ENCODE measurements at places on chromosomes 13 and 19. TPM values are rescaled to one million over a fixed set of nuclear protein-coding genes. Genes with fewer than 3 reads are reported as not detected.
A peak's percentile ranks its signal among the peaks of the same experiment; 100 is the strongest.

- DNase-seq, result no peak
These were observed 101.5 kb downstream of the DPF1 start for GRCh38 chr19:38122402-38123093.

GRCh38 chr19:52665529-52665928 lies 27.4 kb upstream of the ZNF83 start:
- no peak for DNase-seq

The METTL21C gene
- total RNA-seq, result not detected

GRCh38 chr19:43687660-43687997 lies 17.7 kb upstream of the PLAUR start:
- no peak for DNase-seq

DNA sequence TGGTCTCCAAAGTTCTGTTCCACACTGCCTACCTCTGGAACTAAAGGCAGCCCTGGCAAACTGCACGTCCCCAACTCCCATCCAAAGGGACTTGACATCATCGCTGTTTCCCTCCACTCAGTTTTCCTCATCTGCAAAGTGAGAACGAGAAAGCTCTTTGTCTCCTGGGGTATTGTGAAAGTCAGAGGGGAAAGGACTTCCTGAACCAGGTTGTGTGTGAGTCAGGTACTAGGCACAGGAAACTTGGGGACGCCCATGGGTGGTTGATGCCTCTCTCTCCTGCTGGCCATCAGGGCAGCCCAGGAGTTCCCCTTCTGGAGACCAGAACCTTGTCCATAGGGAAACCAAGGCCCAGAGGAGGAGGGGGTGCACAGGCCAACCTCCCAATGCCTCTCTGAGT lies 4.7 kb downstream of the CRLF1 start:
- no peak for DNase-seq

DNA sequence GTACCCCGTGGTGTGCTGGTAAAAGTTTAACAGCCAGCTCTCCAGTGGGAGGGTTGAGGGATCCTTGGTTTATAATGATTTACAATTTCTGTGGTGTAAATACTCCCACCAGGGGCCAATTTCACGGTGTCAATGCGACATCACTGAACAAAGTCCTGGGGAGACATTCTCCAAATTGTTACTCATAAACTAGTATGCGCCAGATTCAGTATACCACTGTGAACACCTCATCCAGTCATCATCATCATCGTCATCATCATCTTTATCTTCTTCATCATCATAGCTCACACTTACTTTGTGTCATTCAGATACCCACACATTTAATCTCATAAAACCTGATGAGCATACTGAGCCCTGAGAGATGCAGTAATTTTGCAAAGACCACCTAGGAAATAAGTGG lies 17.2 kb upstream of the TNFSF14 start:
- no peak for DNase-seq

- no peak for DNase-seq
These were observed 2.2 kb downstream of the ERCC2 start for GRCh38 chr19:45368127-45368526.

- DNase-seq, result no peak
These were observed 1077.7 kb upstream of the SLC10A2 start for GRCh38 chr13:104143760-104144416.

GRCh38 chr13:32650705-32651311 lies 64.6 kb downstream of the PDS5B start:
- DNase-seq, result peak; percentile 30

The PSG1 gene
- total RNA-seq, result not detected

The CELF5 gene
- total RNA-seq, result not detected

- no peak for DNase-seq
These were observed 79.2 kb downstream of the IRS2 start for GRCh38 chr13:109707044-109707741.

GRCh38 chr13:111630406-111630805 lies 310.0 kb downstream of the TEX29 start:
- no peak for DNase-seq

The TPTE2 gene
- total RNA-seq, result 0.96 TPM

DNA sequence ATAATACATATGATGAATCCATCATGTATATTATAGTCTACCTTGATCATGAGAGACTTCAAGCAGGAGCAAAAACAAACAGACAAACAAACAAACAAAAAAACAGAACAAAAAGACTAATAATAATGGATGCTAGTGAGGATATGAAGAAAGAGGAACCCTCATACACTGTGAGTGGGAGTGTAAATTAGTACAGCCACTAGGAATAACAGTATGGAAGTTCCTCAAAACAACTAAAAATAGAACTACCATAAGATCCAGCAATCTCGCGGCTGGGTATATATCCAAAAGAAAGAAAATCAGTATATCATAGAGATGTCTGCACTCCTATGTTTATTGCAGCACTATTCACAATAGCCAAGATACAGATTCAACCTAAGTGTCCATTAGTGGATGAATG lies 7.0 kb upstream of the DLEU7 start:
- no peak for DNase-seq

DNA sequence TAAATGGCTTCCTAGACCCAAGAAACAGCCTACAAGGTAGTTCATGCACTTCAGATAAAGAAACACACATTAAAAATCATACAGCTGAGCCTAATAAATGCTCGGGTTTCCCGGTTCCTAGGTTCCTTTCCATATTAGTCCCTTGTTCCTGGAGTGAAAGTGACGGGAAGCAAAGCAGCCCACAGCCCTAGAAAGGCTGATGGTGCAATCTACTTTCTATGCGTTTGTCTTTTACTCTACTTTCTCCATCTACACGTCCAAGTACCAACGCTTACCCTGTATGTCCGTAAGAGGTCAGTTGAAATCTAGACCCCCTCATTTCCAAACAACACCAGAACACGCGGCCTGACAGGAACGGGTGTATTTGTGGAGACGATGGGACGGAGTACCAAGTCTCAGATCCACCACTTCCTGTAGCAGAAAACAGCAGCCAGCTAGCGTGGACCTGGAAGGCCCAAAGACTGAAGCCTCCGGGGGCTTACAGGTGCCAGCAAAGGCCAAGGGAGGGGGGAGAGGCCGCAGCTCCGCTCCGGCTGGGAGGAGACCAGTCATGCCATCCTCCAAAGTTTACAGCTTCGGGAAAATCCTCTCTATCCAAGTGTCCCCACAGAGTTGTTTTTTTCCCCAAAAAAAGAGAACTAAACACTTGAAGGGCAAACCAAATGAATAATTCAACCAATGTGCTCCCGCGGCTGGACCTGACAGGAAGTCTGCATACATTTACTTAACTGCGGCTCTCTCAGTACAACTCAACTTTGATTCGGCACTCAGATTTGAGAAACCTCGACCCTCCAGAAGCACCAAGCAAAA lies 34.1 kb downstream of the STK24 start:
- no peak for DNase-seq

- no peak for DNase-seq
These were observed 23.5 kb downstream of the NFIC start for GRCh38 chr19:3389876-3390371.

DNA sequence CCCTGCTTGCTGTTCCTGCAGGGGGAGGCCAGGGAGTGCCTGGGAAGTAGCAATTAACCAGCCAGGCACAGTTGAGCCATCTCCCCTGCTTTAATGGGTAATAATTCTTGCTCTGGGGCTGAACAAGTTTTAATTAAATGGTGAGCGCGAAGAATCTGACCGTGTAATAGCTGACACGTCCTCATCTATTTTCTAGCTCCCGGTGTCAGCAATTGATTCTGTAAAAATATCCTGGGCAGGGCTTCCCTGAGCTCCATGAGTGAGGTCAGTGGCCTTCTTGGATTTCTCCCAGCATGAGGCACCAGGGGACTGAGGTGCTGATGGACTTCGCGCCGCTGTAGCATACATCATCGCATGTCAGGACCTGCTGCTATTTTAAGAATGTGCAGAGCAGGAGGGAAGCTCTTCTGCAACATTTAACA lies 26.9 kb downstream of the SIPA1L3 start:
- DNase-seq, result no peak

The ZNF793 gene
- 0.62 TPM for total RNA-seq

The GPATCH1 gene
- 7.2 TPM for total RNA-seq

The ZNF135 gene
- total RNA-seq, result not detected

- no peak for DNase-seq
These were observed 524 bp downstream of the RUBCNL start for GRCh38 chr13:46386392-46387063.

- no peak for DNase-seq
These were observed 122.9 kb downstream of the TSHZ3 start for GRCh38 chr19:31226151-31226935.

DNA sequence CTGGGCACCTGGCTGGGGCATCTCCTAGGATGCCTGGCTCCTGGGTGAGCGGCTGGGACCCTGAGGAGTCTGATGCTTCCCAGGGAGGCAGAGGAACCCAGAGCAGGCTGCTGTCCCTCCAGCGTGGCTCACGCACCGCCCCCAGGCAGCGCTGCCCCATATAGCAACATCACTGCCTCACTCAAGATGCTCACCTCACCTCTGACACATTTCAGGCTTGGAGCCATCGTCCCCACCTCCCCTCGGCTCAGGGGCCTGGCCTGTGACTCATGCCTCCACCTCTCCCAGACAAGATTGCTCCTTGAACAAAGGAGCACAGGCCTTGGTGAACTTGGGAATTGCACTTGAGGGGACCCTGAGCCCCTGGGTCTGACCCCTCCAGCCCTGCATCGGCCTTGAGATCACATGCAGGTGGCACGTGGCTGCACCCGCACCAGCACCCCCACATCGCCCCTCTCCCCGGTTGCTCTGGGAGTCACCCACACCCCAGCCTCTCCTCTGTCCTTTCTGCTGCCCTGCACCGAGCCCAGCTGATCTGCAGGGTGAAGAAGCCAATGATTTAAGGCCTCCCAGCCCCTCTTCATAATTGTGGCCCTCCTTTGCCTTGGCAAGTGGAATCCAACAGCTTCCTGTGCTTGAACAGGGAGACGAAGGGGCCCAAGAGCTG lies 11.2 kb downstream of the CEBPA start:
- no peak for DNase-seq

GRCh38 chr19:46748325-46749109 lies 2.3 kb upstream of the STRN4 start:
- no peak for DNase-seq

The RXFP2 gene
- not detected for total RNA-seq

DNA sequence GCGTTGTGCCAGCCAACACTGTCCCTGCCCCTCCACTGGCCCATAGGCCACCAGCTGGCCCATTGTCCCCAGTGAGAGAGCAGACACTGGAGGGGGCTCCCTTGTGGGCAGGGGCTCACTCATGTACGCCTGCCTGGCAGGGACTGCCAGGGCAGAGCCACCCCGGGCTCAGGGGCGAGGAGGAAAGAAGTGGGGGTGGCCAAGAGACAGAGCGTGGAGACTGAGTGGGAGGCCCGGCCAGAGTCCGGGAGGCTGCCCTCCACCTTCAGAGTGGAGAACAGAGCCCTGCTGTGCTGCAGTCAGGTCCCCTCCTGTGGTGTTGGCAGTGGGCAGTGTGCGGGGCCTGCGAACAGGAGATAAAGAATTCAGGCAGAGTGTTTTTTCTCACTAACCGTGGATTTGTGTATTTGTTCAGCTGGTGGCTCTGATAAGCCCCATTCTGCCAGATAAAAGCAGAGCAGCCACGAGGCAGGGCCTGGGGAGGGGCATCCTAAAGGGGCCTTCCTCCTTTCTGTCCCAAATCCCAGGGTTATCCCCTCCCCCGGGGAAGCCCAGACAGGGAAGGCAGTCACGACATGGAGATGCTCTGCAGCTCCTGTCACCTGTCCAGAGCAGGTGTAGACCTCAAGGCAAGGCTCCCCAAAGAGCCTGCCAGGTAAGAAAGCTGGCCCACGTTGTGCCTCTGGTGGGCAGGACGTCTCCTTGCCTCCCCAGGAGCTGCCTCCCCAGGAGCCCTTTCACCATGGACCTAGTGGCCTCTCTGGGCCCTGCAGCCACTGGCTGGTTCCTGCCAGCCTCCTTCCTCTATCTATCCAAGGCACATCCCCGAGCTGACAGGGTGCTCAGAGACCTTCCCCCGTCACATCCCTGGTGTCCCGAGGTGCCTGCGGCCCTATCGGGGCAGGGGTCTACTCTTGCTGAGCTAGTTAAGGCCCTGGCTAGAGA lies 33.0 kb downstream of the LYL1 start:
- no peak for DNase-seq

DNA sequence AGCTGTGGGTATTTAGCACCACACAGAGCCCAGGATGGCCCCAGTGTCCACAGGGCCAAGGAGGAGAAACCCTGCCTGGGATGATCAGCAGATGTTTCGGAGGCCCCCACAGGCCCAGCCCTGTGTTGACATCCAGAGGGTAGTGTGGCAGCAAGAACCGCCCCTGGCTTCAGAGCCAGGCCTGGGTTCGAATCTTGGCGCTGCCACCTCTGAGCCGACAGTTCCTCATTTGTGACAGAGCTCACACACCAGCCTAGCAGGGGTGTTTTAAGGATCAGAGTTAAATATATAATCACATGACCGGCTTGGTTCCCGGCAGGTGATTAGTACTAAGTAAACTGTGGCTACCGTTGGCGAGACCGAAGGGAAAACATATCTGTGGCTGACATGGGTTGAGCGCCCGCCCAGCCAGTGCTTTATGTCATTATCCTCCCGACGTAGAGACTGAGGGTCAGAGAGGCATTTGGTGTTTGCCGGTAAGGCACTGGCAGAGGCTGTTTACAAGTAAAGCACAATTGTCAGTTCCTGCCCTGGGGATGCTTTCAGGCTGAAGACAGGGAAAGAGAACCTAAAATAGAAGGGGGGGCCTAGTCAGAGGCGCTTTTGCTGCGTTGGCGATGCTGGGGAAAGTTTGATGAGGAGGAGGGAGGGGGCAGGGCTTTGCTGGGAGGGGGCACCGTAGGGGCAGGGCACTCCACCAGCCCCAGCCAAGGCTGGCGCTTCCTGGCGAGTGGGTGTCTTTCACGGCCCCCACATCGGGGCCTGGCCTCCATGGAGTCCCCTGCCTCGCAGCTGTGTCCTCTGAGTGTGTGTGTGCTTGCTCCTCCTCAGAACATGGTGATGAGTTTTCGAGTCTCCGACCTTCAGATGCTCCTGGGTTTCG lies 4.8 kb downstream of the PIAS4 start:
- DNase-seq, result no peak

- no peak for DNase-seq
These were observed 1.9 kb upstream of the MRPS31 start for GRCh38 chr13:40772765-40773473.

DNA sequence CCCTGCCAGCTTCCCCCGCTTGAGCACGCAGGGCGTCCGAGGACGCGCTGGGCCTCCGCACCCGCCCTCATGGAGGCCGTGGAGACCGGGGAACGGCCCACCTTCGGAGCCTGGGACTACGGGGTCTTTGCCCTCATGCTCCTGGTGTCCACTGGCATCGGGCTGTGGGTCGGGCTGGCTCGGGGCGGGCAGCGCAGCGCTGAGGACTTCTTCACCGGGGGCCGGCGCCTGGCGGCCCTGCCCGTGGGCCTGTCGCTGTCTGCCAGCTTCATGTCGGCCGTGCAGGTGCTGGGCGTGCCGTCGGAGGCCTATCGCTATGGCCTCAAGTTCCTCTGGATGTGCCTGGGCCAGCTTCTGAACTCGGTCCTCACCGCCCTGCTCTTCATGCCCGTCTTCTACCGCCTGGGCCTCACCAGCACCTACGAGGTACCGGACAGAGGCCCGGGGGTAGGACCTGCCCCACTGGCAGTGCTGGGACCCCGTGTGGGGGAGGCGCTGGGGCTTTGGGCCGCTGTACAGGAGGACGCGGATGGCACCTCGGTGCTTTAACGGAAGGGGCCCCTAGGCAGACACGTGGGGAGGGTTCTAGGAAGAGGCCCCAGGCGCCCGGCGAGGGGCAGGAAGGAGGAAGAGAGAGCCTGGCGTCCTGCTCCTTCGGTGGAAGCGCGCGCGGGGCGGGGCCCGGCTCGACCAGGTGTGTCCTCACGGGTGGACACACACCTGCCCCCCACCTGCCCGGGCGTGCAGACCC lies 681 bp downstream of the SLC5A5 start:
- no peak for DNase-seq

Data from GM12878 (cell line).